ENCODE measurements at places on chromosomes 6 and 20.

GRCh38 chr20:41063442-41063841 lies 34.8 kb downstream of the TOP1 start:
- no peak for DNase-seq

DNA sequence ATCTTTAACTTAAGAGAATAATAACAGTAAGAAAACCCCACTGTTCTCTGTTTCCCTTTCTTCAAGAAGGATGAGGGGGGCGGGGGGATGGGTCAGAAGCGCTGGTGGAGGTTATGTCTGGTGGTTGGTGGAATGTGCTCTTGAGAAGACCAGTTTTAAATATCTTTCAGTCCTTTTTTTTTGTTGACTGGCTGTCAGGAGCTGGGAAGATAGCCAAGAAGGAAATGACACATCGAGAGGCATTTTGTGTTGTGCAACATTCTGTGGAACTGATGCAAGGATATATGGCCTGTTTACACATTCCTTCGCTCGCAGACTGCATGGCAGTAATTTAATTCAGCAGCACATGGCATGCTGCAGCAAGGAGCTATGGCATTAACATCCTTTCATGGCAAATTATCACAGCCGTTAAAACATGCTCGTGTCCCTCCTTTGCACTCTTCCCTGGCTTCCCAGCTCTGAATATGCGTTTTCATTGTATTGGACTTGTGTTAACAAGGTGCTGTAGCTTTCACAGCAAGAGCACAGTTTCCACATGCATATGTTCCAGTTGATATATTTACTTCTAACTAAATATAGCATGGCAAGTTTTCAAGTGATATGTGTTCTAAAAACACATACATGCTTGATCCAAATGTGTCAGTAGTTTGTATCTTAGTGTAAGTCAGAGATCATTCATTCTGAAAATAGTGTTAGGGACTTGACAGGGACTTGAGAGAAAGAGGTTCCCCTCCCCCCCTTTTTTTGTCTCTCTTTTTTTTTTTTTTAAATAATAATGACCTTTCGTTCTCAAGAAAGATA lies 68.2 kb upstream of the SUPT3H start:
- DNase-seq: peak; percentile 99

DNA sequence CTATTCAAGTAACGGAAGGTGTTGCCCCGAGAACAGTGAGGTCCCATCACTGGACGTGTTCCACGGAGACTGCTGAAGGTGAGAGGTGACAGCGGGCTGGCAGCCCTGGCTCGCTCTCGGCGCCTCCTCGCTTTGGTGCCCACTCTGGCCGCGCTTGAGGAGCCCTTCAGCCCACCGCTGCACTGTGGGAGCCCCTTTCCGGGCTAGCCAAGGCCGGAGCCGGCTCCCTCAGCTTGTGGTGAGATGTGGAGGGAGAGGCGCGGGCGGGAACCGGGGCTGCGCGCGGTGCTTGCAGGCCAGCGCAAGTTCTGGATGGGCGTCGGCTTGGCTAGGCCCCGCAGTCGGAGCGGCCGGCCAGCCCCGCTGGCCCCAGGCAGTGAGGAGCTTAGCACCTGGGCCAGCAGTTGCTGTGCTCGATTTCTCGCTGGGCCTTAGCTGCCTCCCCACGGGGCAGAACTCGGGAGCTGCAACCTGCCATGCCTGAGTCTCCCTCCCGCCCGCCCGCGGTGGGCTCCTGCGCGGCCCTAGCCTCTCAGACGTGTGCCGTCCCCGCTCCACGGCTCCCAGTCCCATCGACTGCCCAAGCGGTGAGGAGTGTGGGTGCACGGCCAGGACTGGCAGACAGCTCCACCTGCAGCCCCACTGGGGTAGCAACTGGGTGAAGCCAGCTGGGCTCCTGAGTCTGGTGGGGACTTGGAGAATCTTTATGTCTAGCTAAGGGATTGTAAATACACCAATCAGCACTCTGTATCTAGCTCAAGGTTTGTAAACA lies 77.6 kb downstream of the RNF182 start:
- no peak for DNase-seq

DNA sequence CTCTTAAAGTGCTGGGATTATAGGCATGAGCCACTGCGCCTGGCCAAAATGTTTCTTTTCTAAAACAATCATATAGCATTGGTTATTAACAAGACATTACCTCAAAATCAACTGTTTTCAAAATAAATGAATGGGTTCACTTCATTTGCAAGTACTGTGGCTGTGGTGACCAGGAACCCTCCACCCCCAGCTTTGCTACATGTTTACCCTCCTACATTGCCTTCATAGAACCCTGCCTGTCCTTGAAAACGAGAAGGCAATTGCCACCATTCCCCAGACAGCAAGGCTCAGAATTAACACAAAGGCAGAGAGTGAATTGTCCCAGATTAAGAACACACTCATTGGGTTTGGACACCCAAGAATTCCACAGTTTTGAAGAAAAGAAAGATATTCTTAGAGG lies 116.6 kb upstream of the LGSN start:
- DNase-seq: no peak

- no peak for DNase-seq
Observed at GRCh38 chr20:36720510-36720909, 25.4 kb downstream of the NDRG3 start.

- DNase-seq: no peak
Observed at GRCh38 chr6:52254731-52255378, 10.6 kb upstream of the IL17F start.

DNA sequence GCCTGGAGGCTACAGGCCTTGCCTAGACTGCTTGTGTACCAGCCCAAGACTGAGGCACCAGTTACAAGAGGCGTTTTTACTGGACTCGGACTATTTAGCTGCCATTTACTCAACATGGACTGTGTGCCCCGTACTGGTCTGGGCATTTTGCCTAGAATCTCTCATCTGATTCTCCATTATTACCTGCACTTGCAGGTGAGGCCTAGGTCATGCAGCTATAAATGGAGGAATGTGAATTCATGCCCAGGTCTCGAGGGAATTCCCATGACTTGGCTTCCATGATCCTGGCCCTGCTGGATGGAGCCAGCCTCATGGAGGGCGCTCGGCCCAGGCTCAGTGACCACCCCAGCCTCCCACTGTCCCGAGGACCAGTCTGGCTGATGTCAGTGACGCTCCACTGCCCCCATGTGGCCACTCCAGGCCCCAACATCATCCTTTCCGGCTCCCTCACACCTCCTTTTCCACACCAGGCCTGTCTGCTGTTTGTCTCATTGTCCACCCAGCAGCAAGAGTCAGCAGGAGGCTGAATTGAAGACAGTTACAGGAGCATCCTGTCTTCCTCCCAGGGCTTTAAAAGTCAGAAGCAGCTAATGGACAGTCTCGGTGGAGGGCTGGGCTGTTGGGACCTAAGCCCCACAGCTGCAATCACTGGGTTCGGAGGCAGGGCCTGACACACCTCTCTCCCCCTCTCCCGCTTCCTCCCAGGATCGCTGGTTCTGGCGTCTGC lies 8.7 kb downstream of the MMP24OS start:
- peak; percentile 35 for DNase-seq

DNA sequence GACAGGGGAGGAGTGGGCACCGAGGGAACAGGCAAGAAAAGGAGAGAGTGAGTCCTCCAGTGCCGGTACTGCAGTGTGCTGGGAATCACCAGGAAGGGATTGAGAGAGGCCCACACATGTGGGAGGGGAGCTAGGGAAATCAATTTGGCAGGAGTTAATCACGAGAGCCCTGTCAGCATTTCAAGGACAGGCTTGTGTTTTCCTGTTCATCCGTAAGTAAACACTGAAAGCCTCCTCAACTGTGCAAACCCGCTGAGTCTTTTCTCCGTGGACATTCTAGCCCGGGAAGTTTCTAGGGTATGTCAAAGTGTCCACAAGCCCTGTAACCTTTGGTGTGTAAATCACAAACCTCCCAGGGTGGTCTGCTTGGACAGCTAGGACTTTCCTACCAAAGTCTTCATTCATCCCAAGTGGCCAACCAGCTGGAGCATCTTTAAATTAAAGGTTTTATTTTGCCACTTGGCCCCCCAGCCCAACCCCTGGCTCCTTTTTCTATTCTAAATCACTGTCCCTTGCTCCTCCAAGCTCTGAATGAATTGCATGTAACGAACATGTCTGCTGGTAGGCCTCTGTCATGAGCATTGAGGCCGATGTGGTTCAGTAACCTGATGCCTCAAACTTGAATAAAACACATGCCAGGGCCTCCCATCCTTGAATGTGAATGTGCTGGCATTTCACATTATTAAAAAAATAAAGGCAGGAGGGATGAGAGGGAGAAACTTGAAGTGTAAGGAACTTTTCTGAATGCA lies 149.1 kb downstream of the ZNF217 start:
- DNase-seq: no peak

GRCh38 chr6:98054453-98054852 lies 771.4 kb upstream of the MMS22L start:
- DNase-seq: no peak

DNA sequence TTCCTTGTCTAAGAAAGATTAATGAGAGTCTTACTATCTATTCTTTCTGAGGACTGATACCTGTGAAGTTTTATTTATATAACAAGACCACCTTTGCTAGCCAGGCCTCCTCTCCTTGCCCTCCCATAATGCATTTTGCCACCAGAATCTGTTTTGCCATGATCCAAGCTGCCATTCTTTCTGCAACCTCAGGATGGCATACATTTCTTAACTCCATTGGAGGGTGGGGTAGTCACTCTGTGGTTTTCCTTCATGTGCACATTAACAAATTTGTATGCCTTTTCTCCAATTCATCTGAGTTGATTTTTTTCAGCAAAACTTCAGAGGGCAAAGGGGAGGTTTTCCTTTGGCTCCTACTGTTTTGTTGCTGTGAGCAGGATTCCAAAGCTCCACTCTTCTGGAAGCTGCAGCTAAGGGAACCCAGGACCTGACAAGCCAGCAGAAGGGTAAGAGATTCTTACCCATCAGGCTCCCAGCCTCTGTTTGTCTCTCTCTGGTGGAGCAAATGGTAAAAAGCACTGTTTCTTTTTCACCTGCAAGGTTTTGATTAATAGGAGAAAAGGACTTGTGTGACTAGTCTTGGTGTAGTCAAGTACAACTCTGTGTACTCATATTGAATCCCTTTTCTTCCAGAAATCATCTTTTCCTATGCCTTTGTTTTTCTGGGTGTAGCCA lies 26.2 kb upstream of the ENPP4 start:
- DNase-seq: no peak

- no peak for DNase-seq
Observed at GRCh38 chr20:11852189-11852588, 65.5 kb upstream of the BTBD3 start.

DNA sequence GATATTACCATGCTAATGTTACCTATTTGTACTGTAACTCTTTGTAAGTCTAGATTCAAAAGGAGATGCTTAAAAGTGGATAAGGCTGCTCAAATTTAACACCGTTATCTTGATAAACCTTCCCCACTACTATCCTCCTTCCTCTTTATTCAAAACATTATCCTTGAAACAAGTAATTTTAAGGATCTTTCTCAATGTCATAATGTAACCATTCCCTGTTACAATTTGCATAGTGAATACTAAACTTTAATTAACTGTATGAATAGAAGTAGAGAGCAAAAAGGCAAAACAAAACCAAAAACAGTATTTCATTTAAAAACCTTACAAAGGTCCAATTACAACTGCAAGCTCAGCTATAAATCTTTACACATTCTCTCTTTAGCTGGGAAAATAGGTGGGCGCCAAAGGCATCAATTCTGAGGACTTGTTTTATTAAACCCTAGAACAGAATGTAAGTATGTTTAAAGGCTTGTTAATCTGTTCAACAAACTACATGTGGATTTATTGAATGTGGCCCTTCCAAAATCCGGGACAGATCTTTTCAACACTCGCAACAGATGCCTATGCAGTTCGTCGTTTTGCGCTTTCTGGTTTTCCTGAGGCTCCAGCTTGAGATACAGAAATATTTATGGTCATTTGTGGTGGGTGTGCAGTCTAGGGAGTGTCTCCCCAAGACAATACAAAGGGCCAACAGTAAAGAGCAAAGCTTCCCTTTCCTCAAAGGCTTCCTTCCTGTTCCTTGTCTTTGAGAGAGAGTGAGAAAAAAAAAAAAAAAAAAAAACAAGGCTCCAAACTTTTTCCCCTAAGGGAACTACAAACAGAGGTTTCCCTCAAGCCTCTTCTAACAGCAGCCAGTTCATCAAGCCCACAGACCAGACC lies 15.1 kb downstream of the KIF13A start:
- DNase-seq: no peak

DNA sequence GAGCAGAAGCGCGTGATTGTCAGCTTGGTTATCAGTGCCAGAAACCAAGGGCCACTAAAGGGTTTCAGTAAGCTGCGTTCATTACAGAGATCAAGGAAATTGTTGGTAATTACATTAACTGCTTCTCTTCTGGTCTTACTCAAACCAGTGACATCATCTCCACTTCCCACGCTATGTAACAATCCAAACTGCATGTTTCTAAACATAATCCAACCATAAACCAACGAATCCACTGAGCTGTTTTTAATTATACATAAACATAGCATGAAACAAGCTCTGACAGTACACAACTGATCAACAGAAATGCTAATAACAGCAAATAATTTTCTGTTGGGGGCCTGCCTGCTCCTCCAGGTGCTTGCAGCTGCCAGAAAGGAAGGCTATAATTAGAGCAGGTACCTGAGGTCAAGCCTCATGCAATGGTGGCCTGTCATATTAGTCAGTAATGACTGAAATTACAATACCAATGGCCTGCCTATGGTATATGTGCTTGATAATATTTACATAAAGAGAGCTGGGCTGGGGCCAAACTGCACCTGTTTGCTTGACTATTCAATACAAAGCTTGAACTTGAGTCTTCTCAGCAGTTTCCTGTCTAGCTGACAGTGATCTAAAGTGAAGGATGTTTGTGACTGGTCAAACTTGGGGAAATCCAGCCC lies 40.1 kb downstream of the ILRUN start:
- no peak for DNase-seq

DNA sequence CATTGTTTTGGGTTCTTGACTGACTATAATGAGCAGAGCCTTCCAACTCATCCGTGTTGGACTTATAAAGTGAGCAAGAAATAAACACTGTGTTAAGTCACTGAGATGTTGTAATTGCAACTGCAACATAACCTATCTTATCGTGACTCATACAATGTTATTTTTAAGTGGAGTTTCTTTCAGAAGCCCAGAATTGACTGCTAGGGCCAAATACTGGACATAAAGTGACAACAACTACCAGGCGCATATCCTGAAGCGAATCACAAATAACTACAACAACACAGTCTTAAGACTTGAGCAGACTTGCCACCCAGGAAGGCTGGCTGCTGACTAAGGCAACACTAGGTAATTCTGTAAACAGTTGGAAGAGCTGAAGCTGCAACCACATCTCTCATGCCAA lies 326.6 kb downstream of the COL12A1 start:
- DNase-seq: no peak
